ENCODE measurements at places on chromosomes 5 and 9. TPM values are rescaled to one million over a fixed set of nuclear protein-coding genes. Genes with fewer than 3 reads are reported as not detected.

The PCSK1 gene
- total RNA-seq = not detected

DNA sequence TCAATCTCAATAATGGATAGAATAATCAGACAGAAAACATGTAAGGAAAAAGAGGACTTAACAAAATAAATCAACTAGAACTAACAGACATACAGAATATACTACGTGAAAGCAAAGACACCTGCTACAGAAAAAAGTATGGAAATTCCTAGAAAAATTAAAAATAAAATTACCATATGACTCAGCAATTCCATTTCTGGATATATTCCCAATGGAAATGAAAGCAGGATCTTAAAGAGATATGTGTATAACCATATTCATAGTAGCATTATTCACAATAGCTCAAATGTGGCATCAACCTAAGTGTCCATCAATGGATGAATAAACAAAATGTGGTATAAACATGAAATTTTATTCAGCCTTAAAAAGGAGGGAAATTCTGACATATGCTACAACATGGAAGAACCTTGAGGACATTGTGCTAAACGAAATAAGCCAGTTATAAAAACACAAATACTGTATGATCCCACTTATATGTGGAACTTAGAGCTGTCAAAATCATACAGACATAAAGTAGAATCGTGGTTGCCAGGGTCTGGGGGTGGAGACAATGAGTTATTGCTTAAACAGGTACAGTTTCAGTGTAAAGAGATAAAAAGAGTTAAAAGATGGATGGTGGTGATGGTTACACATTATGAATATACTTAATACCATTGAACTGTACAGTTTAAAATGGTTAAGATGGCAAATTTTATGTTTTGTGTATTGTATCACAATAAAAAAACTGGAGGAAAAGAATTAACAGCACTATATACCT is 6.9 kb downstream of the PLAA start:
- H3K4me3 ChIP-seq = no peak overlapping the region
- no peak for DNase-seq
- no peaks in the 10 kb centered on the region for H3K36me3 ChIP-seq
- H3K27ac ChIP-seq = no peak overlapping the region
- no peaks in the 10 kb centered on the region for H3K27me3 ChIP-seq
- H3K4me1 ChIP-seq = no peaks in the 10 kb centered on the region

DNA sequence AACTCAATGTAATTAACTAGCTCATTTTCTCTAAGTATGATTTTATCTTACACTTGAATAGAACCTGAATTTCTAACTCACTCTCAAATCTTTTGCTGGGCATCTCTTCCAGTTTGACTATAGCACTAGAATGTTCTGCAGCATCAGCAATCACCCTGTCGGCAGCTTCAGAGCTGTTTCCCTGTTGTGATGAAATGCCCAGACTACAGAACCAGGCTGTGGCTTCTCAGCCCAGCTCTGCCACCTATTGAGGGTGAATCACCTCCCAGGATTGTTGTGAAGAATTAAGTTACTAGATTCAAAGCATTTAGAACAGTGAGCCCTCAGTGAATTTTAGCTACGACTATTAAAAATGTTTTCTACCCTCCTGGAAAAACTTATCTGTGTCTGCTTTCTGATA is 90.4 kb upstream of the ANKRD55 start:
- H3K27ac ChIP-seq = no peak overlapping the region
- no peak overlapping the region for H3K4me3 ChIP-seq
- H3K4me1 ChIP-seq = no peaks in the 10 kb centered on the region
- H3K27me3 ChIP-seq = no peaks in the 10 kb centered on the region
- no peaks in the 10 kb centered on the region for H3K36me3 ChIP-seq

The FAM169A gene
- 23.1 TPM for total RNA-seq

The MYORG gene
- 9.7 TPM for total RNA-seq

GRCh38 chr9:33227741-33228140 is 12.2 kb upstream of the SPINK4 start:
- 0 out of 2 replicates have a peak, but pooled peaks cover 2% of the 10 kb centered on the region for H3K4me1 ChIP-seq
- H3K4me3 ChIP-seq = no peak overlapping the region
- H3K27me3 ChIP-seq = peaks cover 2% of the 10 kb centered on the region
- H3K27ac ChIP-seq = no peak overlapping the region
- no peak for DNase-seq
- no peaks in the 10 kb centered on the region for H3K36me3 ChIP-seq

DNA sequence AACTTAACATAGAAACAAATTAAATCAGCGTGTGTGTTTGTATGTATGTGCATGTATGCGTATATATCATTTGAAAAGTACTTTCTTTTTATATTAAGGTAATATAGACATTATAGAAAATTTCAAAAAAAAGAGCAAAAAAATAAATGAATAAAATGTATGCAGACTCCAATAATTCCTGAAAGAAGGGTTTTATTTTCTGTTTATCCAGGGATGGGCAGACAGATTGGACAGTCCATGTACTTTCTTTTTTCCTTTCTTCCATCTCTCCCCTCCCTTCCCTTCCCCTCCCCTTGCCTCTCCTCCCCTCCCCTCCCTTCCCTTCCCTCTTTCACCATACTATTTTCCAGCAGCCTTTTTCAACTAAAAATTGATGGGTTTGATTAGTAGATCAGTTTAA is 123.8 kb downstream of the SGCD start:
- H3K4me1 ChIP-seq = no peaks in the 10 kb centered on the region
- no peak overlapping the region for H3K27ac ChIP-seq
- no peaks in the 10 kb centered on the region for H3K36me3 ChIP-seq
- no peak for DNase-seq
- H3K27me3 ChIP-seq = no peaks in the 10 kb centered on the region
- H3K4me3 ChIP-seq = no peak overlapping the region

DNA sequence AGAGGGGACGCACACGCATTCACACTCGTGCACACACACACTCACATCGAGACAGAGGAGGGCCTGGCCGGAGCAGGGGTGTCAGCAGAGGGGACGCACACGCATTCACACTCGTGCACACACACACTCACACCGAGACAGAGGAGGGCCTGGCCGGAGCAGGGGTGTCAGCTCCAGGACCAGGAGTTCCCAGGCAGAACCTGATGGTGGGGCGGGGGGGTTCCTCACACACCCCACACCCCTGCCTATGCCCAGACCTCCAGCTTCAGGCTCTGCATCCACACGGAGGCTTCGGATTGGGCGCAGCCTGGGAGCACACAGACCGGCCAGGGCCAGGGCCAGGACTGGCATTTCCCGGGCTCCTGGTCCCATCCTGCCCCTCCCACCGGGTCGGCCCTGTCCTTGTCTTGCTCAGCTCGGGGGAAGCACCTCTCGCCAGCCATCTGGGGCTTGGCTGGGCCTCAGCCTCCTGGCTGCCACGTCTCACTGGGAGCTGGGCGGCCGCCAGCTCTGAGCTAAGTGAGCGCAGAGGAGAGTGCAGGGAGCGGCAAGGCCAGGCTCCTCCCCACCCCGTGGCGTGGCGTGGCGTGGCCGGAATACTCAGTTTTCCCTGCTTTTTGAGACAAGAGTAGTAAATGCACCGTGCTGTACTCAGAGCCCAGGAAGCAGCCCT is 31.3 kb downstream of the ADAMTS2 start:
- no peak for DNase-seq
- H3K36me3 ChIP-seq = no peaks in the 10 kb centered on the region
- H3K4me1 ChIP-seq = no peaks in the 10 kb centered on the region

GRCh38 chr5:74465724-74466123 is 174.8 kb downstream of the ENC1 start:
- H3K27me3 ChIP-seq = no peaks in the 10 kb centered on the region
- no peak overlapping the region for H3K27ac ChIP-seq
- no peak for DNase-seq
- H3K4me3 ChIP-seq = no peak overlapping the region
- no peaks in the 10 kb centered on the region for H3K4me1 ChIP-seq

The PDE8B gene
- total RNA-seq = 0.62 TPM

- H3K27me3 ChIP-seq = no peaks in the 10 kb centered on the region
- no peak overlapping the region for H3K4me3 ChIP-seq
- no peaks in the 10 kb centered on the region for H3K36me3 ChIP-seq
- H3K4me1 ChIP-seq = no peaks in the 10 kb centered on the region
Observed at GRCh38 chr5:118544887-118545449, 443.4 kb downstream of the DTWD2 start.

GRCh38 chr5:93296338-93296737 is 284.7 kb downstream of the NR2F1-AS1 start:
- no peak for DNase-seq
- peaks cover 10% of the 10 kb centered on the region for H3K4me1 ChIP-seq
- no peaks in the 10 kb centered on the region for H3K36me3 ChIP-seq
- no peak overlapping the region for H3K4me3 ChIP-seq

The ITGA2 gene
- total RNA-seq = 41.8 TPM

All from Panc1 (cell line).